ENCODE measurements at places on chromosomes 13 and 19.
A peak's percentile ranks its signal among the peaks of the same experiment; 100 is the strongest.

DNA sequence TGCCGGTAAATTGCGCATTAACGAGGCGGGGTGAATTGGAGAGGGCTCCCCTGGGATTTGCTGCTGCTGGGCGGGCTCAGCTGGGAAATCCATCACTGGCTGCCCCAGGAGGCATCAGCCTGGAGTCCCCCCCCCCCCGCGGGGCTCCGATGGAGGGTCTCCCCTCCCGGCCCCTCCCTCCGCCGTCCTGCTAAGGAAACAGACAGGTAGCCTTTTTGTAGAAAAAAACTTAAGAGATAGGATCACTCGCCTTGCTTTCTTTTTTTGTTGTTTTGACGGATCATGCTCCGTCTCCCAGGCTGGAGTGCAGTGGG, 6.8 kb downstream of the TLE6 start:
- no peak for DNase-seq

GRCh38 chr13:26682606-26683005, 78.0 kb downstream of the GPR12 start:
- no peak for DNase-seq

- DNase-seq = no peak
Observed at GRCh38 chr19:33497131-33497777, 24.3 kb downstream of the PEPD start.

- DNase-seq = no peak
Observed at GRCh38 chr19:40216013-40216776, 2.0 kb downstream of the TTC9B start.

DNA sequence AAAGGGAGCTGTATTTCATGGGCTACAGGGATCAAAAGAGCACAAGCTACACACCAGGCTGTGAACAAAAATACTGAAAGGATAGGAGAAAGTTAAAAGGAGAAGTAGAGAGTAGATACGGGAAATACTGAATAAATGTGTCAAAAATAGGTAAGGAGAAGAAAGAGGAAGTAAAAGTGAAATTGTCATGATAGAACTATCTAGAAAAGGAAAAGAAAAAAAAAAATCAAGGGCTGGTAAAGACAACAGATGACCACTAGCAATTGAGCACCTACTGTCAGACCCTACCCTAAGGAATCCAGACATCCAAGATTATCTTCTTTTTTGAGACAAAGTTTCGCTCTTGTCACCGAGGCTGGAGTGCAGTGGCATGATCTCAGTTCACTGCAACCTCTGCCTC, 4.8 kb downstream of the RUBCNL start:
- no peak for DNase-seq

GRCh38 chr13:67643516-67644055, 413.4 kb upstream of the PCDH9 start:
- DNase-seq = no peak

DNA sequence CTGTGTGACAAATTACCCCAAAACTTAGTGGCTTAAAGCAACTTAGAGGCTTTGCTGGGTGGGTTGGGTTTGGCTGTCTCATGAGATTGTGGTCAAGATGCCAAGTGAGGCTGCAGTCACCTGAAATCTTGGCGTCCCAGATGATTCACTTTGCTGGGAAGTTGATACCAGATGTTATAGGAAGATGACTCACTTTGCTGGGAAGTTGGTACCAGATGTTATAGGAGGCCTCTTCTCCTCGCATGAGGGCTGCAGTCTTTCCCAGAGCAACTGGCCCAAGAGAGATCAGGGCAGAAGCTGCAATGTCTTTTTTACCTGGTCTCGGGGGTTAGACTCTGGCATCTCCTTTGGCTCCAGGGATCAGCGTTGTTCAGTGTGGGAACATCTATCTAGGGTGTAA, 16.8 kb downstream of the TEX29 start:
- peak; percentile 16 for DNase-seq

- DNase-seq = no peak
Observed at GRCh38 chr19:39846678-39847486, 703 bp upstream of the FBL start.

DNA sequence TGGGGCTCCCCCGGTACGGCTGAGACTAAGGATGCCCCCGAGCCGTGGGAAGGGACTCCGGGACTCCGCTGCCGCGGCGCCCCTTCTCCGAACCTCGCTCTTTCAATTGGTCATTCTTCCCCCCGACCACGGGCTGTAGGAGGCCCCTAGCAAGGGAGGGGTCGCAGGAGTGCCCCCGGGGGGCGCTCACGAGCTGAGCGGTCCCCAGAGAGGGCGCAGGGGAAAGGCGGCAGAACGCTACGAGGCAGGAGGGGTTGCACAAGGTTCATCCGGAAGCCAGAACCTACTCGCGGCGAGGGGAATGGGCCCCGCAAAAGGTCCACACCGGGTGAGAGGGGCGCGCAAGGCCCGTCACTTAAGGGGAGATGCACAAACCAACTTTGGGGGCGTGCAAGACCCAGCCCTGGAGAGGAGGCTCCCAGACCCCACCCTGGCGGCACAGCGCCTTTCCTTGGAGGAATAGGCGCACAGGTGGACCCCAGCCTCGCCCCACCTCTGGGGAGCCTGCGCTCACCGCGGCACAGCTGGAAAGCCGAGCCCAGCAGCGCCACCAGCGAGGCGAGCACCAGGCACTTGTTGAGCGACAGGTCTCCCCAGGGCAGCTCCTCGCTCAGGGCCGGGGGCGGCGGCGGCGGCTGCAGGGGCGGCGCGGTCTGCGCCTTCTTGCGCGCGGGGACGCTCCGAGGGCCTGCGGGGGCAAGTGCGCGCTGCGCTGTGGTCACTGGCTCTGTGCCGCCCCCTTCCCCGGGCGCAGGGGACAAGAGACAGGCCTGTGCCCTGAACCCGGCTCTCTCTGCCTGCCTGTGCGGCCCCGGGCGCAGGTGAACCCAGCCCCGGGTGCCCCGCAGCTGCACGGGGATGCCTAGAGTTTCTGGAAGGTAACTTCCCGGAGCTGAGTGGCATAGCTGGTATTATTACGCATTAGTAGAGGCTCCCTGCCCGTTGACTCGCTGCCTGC, 2.8 kb downstream of the JSRP1 start:
- DNase-seq = peak; percentile 60

- DNase-seq = no peak
Observed at GRCh38 chr19:19461306-19461670, 54.1 kb downstream of the TSSK6 start.

GRCh38 chr13:44093607-44094564, 214.2 kb downstream of the LACC1 start:
- no peak for DNase-seq

- no peak for DNase-seq
Observed at GRCh38 chr19:48616041-48616436, 1.2 kb upstream of the FAM83E start.

DNA sequence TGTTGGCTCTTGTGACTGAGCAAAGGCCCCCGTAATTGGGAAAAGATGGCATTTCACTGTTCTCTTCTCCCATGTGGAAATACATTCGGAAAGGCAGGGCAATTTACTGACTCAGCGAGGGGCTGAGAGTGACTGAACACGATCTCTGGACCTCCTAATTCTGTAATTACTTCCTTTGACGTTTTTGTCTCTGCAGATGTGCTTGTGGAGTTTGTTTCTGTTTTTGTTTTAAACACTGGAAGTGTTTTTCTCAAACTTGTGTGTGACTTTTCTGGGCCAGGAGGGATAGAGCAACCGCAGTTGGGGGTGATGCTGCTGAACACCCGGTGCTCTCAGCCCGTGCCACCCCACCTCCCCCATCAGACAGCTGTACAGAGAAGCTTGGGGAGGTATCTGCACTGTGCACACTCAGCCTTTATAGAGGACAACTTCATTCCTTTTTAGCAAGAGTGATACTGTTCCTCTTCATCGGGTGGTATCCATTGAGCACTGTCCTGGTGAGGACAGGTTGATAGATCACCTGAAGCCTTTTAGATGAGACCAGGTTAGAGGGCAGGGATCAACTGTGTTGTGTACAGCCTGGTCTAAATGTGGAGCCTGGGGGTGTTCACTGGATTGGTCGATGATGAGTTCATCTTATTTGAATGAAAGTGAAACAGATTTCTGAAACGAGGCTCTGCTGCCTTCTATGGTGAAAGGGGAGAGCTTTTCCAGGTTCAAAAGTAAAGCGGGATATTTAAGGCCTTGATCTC, 117.4 kb downstream of the ESD start:
- DNase-seq = peak; percentile 36

GRCh38 chr13:49240017-49240416, 7.7 kb upstream of the CDADC1 start:
- DNase-seq = peak; percentile 54

GRCh38 chr19:57053401-57053800, 66.4 kb upstream of the USP29 start:
- no peak for DNase-seq

DNA sequence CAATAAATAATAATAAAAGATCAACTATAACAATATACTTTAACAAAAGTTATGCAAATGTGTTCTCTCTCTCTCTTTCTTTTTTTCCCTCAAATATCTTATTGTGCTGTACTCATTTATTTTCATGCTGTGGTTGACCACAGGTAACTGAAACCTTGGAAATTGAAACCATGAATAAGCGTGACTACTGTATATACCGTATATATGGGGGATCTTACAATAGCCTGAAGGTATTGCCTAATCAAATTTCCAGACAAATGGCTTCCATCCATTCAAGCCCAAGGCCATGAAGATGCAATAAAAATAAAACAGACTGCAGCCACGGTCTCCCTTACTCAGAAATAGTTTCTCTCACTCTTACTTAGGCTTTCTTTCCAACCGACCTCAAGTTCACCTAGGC, 98.3 kb downstream of the SLITRK6 start:
- DNase-seq = no peak

DNA sequence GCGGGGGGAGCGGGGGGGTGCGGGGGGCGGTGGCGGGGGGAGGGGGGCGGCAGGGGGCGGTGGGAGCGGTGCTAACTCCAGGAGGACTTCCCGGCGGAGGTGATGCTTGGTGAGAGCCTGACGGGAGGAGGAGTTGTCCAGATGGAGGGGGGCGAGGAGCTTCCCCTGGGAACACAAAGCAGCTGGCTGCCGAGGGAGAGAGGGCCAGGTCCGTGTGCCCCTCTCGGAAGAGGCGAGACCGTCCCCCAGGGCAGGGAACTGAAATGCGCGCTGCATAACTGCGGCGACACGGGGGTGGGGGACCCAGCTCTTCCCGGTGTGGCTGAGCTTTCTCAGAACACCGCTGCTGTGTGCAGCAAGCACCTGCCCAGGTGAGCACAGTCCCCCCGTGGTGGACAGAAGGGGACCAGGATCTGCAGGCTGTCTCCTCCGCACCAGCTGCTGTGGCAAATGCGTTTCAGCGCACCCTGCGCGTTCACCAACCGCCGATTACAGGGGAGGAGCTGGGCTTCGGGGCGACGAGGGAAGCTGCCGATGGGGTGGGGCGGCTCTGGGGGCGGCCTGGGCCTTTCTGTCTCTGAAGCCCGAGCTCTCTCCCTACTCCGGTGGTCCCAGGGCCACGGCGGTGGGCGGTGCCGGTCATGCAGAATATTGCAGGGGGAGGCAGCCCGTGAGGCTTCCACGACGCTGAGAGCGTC, 54.7 kb upstream of the F7 start:
- no peak for DNase-seq

DNA sequence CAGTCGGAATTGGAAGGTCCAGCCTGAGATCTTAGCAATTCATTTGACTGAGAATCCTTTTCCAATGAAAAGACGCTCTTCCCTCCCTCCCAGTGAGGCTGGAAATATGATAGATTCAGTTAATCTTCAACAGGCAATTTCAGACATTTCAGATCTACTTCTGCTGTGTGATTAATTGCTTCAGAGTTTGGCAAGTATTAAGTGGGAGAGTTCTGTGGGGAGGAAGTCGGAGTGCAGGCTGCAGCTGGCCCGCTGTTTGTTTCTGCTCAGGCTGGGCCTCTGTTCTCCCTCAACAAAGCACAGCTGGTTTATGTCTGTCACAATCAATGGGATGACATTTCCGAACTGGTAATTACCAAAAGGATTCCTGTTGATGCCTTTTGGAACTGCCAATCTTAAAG, 178.2 kb downstream of the NDFIP2 start:
- no peak for DNase-seq

GRCh38 chr13:97766749-97767148, 186.7 kb upstream of the IPO5 start:
- no peak for DNase-seq

DNA sequence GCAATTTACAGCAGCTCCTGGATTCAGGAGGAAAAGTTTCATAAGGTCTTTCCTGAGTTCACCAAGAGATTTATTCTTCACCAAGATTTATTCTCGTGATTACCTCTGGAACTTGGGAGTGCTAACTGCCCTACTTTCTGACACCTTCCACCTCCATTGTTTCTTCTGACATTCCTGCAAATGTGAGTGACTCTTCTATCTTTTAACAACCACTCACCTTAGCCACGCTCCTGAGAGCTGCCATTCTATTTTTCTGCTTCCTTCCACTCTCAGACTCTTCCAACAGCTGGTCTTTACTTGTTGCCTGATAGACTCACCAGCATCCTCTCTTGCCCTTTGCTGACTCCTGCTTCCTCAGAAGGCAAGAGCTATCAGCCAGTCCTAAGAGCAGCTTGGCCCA, 11.5 kb upstream of the CBY2 start:
- DNase-seq = no peak

- DNase-seq = no peak
Observed at GRCh38 chr19:19530423-19530804, 1.7 kb downstream of the YJEFN3 start.

DNA sequence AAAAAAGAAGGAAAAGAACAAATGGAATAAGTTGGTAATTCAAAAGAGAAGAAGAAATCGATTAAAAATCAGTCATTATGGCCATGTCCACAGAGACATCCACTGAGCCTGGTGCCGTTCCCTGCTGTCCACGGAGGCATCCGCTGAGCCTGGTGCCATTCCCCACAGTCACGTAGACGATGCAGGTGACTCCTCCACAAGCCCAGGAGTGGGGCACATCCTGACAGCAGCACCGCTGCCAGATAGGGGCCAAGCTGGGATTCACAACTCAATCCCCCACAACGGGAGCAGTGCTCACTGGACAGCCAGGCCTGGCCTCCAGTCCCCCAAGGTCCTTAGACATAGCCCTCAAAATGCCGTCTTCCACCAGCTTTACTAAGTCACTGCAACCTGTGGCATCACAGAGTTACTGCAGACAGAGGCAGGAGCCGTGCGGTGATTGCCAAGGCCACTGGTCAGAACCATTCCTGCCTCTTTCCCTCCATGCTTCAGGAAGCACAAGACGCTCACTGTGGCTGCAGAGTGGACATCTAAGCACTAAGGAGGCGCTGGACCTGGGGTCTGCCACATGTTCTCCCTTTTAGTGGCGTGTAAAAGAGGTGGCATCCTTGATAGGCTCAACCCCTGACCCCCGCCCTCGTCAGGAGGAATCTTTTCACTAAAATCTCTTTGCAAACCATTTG, 131.5 kb upstream of the SPACA7 start:
- DNase-seq = no peak

Measured in stimulated activated CD8-positive, alpha-beta memory T cell treated with anti-CD3 and anti-CD28 coated beads, Interleukin-4, amount 100 ng/mL, for 48 hours (primary cell).